ENCODE measurements at places on chromosomes 2 and 18.

DNA sequence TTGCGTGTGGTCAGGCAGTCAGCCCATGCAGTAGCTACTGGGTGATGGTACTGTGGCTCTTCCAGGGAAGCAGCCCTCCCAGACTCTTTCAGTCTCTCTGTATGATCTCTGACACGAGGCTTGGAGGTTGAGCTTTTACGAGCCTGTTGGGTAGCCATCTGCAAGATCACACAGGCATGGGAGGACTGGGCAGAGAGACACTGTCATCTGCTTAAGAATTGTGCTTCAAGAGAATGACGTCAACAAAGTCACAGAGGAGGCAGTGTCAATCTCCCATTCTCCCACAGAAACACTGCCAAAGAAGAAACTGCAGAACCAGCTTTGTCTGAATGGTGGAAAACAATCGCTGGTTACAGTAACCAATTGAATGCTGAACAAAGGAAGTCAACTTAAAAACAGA, 78.4 kb upstream of the MC2R start:
- DNase-seq: no peak
- H3K4me1 ChIP-seq: no peaks in the 10 kb centered on the region
- no peaks in the 10 kb centered on the region for H3K27me3 ChIP-seq
- H3K4me3 ChIP-seq: no peak overlapping the region

DNA sequence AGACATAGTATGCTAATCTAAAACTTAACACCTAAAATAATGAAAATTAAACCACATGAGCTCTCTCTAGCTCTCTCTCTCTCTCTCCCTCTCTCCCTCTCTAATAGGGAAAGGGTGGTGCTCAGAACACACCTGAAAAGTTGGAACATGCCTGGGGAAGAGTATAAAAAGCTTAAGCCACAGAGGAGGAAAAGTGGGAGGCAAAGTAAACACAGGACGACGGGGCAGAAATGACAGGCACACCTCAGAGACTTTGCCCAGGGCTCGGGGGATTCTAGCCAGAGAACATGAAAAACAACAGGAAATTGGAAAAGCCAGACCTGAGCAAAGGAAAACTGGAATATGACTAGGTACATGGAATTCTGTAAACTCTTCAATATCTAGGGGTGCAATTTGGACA, 666.1 kb downstream of the BCL11A start:
- no peaks in the 10 kb centered on the region for H3K36me3 ChIP-seq
- no peak for DNase-seq
- H3K4me3 ChIP-seq: no peak overlapping the region
- H3K27ac ChIP-seq: no peak overlapping the region

- H3K27ac ChIP-seq: no peak overlapping the region
- peak; percentile 35 for DNase-seq
- peaks cover 65% of the 10 kb centered on the region for H3K27me3 ChIP-seq
- no peak overlapping the region for H3K4me3 ChIP-seq
These were observed 210.9 kb upstream of the PKDCC start for GRCh38 chr2:41836948-41837347.

GRCh38 chr2:48339451-48339850, 190.5 kb upstream of the STON1 start:
- peaks cover 19% of the 10 kb centered on the region for H3K4me1 ChIP-seq
- peaks cover 18% of the 10 kb centered on the region for H3K36me3 ChIP-seq

GRCh38 chr2:136173126-136173525, 55.2 kb upstream of the CXCR4 start:
- no peaks in the 10 kb centered on the region for H3K27me3 ChIP-seq
- no peak overlapping the region for H3K4me3 ChIP-seq
- DNase-seq: no peak
- H3K27ac ChIP-seq: no peak overlapping the region
- H3K4me1 ChIP-seq: peaks cover 13% of the 10 kb centered on the region

- H3K4me1 ChIP-seq: no peaks in the 10 kb centered on the region
- no peaks in the 10 kb centered on the region for H3K36me3 ChIP-seq
- no peak overlapping the region for H3K4me3 ChIP-seq
- no peak overlapping the region for H3K27ac ChIP-seq
- no peak for DNase-seq
These were observed 140.3 kb downstream of the GALNT14 start for GRCh38 chr2:30997979-30998378.

DNA sequence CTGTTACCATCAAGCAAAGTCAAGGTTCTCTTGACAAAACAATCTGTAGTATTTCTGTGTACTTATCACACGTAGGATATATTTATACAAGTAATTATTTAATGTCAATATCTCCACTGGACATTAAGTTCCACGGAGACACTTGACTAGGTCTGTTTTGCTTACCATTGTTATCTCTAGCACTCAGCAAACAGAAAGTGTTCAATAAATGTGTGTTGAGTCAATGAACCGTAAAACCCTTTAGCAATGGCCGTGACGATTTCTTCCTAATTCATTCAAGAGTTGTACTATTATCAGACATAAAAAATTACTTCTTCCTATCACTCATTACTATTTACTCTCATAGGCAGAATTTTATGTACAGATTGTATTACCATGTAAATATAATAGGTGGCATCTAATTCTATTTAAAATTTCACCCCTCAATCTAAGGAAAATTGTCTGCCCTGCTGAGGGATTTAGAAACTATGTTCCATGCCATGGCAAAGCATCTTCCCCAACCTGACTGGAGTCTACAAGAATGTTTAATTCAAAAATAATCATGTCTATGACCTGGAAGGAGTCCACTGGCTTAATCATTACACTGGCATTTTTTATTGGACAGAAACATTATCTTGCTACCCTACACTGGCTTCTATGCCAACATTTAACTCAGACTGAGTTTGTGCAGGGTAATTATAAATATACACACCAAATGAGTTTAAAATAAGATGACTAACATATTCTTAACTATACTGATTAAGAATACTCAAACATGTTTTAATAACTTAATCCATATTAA, 301.9 kb downstream of the ZEB2 start:
- H3K27ac ChIP-seq: peak overlapping the region; percentile 33
- H3K36me3 ChIP-seq: peaks cover 2% of the 10 kb centered on the region
- no peak overlapping the region for H3K4me3 ChIP-seq

- no peak overlapping the region for H3K27ac ChIP-seq
- H3K36me3 ChIP-seq: peaks cover 4% of the 10 kb centered on the region
- no peaks in the 10 kb centered on the region for H3K27me3 ChIP-seq
- no peaks in the 10 kb centered on the region for H3K4me1 ChIP-seq
- no peak overlapping the region for H3K4me3 ChIP-seq
These were observed 44.0 kb downstream of the KLF7 start for GRCh38 chr2:207121784-207122183.

Measured in effector memory CD8-positive, alpha-beta T cell (primary cell).